Thyroid gland (tissue), 4 donors: ENCODE measurements at places on chromosomes 2 and 18. TPM values are rescaled to one million over a fixed set of nuclear protein-coding genes. Genes with fewer than 3 reads are reported as not detected.
A peak's percentile ranks its signal among the peaks of the same experiment; 100 is the strongest.

DNA sequence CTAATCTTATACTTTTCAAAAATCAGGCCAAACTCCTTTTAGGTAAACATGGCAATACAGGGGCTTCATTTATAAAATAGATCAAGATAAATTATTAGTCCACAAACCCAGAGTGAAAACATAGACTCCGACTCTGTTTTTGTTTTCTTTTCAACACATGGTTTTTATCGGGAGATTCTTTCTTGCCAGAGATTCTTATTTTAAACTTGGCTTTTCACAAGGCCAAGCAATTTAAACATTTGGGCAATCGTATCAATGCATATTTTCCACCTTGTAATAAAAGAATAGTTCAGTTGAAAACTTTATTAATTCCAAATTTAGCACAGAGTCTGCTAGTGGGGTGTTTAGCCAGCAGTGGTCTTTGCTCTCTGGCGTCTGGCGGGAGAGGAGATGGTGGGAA, 71.9 kb downstream of the SOX11 start:
- no peak for DNase-seq

DNA sequence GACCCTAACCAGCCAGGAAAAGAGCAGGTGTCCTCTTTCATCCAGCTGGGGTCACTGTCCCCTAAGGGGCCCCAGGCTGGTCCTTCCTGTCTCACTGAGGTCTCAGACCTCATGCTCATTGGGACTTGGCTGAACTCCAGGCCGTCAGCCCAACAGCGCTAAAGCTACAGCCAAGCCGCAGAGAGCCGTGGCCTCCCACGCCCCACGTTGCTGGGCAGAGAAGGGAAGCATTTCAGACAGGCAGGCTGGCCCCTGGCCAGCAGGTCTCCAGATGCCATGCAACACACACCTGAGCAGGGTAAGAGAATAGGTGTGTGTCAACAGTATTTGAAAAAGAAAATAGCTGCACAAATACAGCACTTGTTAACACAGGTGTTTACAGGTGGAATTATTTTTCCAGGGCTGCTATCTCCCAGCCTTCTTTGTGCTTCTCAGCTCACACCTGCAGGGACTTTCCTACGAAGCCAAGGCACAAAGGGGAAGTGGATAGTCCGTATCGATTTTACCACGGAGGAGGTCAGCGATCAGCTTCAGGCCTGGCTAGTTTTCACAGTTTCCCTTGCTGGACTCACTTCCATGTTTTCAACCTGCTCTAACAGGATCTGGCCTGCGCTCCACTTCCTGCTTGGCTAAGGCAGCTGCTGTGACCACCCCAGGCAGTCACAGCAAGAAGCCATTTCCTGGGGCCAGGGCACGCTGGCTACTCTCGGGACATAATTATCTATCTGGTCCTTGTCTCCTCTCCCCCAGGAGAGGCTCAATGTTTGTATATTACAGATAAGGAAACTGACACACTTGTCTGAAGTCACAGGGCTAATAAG, 156.1 kb upstream of the ID2 start:
- DNase-seq: peak; percentile 99

The PROKR1 gene
- total RNA-seq: not detected

DNA sequence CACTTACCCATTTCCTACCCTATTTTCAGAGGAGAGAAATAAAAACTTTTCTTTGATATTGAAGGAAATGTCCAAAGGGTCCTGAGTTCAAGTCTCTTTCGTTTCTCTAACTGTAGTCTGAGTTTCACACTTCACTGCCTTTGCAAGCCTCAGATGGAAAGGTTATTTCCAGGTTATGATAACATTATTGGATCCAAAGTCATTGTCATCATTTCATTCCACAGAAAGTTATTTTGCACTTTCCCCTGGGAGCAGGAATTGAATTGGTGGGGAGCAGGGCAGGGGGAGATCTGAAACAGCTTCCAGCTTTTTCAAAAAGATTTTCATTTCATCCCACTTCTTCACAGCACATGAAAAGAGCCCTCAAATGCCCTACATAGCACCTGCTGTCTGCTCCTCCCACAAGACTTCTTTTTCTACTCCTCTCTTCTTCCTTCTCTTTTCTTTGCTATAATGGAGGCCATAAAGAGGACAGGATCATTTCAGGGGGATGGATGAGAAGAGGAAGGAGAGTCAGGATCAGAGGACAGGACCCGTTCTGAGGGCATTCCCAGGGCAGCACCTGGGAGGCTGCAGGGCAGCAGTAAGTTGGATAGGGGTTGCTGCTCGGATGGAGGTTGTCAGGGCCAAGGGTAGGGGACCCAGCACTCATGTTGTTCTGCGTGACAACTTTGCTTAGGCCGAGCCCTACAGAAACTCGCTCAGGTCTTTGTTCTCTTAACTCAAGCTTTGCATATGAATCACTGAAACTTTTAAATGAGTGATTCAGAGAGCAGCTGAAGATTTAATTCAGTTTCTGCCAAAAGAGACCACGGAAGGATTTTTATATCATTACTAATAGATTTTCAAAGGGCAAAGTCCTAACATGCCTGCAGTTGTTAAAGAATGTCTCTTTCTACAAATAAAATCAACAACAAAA, 11.4 kb upstream of the GALNT5 start:
- DNase-seq: no peak

DNA sequence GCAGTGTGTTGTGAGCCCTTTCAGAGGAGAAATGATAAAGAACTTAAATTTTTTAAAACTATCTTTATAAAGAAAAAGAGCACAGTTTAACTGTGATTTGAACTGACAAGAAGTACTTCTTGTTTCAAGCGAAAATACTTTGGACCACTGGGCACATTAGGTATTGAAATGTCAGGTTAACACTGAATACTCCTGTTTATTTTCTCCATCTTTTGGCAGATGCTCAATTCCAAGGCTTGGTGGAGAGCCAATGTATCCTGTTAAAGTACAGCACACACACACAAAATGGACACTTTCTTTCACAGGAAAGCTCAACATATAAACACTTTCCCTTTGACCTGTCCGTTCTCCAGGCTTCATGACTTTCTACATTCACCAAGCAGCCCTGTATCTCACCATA, 32.6 kb upstream of the SP3 start:
- DNase-seq: peak; percentile 74

The DTNB gene
- total RNA-seq: 60.0 TPM

DNA sequence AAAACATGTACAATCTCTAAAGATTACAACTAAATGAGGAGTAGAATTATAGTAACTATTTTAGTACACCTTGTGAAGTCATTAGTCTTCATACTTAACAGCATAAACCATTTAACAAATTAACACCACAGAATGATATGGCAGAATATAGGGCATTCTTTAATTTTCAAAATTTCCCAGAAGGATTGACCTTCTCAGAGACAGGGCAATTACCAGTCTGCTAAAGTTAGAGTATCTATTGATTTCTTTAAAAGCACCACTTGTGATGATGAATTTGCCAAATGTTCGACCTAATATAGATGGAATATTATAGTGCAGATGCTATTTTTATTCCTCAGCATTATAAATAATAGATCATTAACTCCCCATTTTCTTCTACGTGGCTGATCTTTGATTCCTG, 192.6 kb downstream of the DPP4 start:
- no peak for DNase-seq

DNA sequence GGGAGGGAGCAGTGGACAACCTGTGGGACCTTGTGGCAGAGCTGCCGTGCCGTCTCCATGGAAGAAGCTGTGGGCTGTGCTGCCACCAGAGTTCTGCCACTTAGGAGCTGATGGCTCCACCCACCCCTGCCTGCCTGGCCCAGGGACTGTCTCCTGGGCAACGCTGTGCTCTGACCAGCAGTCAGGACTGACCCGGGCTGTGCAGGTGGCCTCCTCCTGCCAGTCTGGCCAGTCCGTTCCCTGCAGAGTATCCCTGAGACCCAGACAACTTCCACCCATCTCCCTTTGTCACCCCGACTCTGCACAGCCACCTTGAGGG, 12.8 kb downstream of the ASIC4 start:
- DNase-seq: peak; percentile 67

DNA sequence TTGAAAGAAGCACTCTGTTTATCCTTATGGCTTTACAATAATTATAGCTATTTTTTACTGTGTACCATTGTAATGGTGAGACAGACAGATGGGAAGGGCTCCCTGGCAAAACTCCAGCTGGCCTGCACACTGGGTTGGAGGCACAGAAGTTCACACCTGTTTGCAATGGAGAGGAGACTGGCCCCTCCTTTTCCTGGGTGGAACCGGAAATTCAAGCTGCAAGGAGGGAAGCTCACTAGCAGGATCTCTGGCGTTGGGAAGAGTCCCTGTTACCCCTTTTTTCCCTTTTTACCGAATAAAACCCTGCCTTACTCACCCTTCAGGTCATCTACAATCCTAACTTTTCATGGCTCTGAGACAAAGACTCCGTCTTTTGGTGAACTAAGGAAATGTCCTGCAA, 100.3 kb upstream of the TFPI start:
- DNase-seq: peak; percentile 36

DNA sequence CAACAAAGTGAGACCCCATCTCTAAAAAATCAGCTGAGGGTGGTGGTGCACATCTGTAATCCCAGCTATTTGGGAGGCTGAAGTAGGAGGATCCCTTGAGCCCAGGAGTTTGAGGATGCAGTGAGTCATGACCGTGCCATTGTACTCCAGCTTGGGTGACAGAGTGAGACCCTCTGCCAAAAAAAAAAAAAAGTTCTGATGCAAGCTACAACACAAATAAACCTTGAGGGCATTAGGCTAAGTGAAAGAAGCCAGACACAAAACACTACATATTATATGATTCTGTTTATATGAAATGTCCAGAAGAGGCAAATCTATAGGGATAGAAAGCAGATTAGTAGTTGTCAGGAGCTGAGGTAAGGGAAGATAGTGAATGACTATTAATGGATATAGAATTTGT, 13.0 kb downstream of the YWHAQ start:
- DNase-seq: no peak

DNA sequence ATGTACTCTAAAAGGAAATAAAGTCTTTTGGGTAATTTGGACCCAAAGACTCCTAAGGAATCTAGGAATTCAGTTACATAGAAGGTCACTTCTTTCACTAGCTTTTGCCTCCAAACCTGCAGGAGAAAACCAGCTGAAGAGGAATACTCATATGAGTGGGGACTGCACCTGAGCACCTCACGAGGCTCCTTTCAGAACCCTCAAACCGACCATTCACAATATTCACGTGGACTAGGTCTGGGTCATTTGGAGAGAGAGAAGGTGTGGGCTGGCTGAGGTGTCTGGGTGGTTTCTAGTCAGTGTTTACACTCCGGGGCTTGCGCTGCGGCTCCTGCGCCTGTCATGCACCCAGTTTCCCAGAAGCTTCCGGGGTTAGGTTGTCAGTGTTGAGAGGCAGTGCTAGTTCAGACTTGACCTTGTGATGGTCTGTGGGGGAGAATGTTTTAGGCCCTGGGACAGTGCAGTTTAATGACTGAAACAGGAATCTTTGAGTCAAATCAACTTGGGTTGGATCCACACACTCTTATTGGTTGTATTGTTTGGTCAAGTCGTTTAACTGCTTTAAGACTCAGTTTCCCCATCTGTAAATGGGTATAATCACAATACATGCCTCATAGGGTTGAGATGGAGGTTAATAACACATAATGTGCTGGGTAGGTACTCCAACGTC, 78.4 kb downstream of the LIMS1 start:
- DNase-seq: peak; percentile 42

The MGAT4A gene
- total RNA-seq: 55.2 TPM

DNA sequence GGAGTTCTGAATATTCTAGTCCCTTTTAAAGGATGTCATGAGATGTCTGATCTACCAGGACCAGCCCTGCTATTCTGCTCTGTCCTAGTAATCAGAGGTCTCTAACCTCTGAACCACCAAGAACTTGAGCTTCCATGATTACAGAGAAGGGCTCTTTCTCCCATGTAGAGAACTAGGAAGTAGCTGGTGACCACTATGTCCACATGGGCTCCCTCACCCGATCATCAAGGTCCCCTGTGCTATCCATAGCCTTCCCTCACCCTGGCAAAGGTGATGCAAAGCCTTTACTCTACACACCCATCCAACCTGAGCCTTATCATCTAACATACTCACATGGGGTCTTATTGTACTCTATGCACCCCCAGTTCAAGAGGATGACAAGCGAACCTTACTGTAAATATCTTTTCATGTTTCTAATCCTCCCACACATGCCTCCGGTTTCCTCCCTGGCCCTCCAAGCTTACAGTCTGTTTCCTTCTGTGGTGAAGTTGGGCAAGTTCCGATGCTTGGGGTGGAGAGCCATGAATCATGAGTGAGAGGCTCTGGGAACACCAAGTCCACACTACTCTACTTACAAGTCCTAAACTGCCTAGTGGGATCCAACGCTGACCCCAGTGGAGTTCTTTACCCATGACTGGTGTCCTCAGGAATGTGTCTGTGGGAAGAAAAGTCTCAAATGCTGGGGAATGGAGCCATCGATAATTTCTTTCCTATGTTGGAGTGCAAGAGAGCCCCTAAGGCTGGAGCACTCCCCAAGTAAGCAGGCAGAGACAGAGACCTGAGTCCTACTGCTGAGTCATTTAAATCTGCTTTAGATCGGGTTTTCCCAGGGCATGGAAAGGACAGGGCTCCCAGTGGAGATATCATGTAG, 73.3 kb upstream of the KLF7 start:
- DNase-seq: peak; percentile 12

DNA sequence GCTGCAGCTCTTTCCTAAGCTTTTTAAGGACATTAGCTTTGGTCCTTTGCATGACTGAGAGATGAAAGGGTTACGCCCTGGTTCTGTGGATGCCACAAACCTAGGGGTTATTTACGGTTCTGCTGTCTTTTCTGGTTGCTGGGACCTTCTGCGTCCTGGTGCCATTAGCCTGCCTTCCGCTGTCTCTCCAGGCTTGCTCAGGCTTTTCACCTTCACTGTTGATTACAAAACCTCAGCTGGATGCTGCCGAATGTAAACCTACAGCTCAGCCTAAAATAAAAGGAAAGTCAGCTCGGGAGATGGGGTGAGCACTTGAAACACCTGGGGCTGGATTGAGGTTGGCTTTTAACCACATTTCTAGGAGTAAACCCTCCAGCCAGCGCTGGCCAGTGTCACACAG, 130.9 kb upstream of the ARHGAP28 start:
- no peak for DNase-seq

GRCh38 chr2:222864296-222864695, 3.5 kb downstream of the ACSL3 start:
- no peak for DNase-seq

The SLC23A3 gene
- total RNA-seq: 3.5 TPM

The MAP3K19 gene
- total RNA-seq: not detected

GRCh38 chr2:210054696-210055095, 52.3 kb downstream of the RPE start:
- no peak for DNase-seq

GRCh38 chr2:148179724-148180123, 158.8 kb downstream of the MBD5 start:
- DNase-seq: no peak

- no peak for DNase-seq
Observed at GRCh38 chr2:46704593-46704992, 211.0 kb downstream of the MCFD2 start.

- DNase-seq: no peak
Observed at GRCh38 chr2:105412584-105412983, 13.7 kb upstream of the FHL2 start.

GRCh38 chr2:193502363-193503035, 1307.8 kb upstream of the TMEFF2 start:
- DNase-seq: no peak

The CAPN13 gene
- total RNA-seq: 3.0 TPM

The CENPA gene
- 0.67 TPM for total RNA-seq

The TTLL4 gene
- 5.7 TPM for total RNA-seq
